Lung (tissue), 17 donors: ENCODE measurements at places on chromosomes 5 and 9. TPM values are rescaled to one million over a fixed set of nuclear protein-coding genes. Genes with fewer than 3 reads are reported as not detected.

DNA sequence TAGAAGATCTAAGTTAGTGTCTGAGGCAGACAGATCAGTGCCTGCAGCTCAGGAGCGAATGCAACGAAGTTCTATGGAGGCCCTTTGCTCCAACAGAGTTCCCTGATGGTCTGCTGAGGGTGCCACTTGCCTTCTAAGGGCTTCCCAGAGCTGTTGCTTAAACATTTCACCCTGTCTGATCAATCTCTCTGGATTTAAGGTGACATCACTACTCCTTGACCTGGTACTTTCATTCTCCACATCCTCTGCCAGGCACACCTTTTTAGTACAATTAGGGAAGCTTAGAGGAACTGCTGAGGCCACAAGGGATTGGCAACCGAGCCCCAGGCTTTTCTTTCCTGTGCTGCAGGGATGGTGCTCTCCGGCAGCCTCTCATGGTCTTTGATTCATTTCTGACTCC, 94.2 kb upstream of the IFNK start:
- no peak for DNase-seq

Gene RGMB
- 21.2 TPM for total RNA-seq

DNA sequence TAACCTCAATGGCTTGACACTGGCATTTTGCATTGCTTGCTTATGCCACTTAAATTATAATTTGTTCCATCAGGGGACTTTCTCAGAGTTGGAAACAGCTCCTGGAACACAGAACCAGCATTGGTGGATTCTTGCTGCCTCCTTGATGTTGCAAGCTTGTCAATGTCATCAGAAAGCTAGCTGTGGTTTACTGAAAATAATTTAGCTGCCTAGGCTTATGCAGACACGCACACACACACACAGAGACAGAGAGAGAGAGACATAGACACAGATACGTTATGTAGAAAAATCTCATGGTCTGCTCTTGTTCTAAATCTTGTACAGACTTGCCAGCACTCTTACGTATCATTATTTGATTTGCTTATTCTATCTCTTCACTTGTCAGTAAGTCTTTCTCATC, 78.0 kb downstream of the HMHB1 start:
- DNase-seq, result no peak

Gene TAF11L5
- total RNA-seq, result not detected

DNA sequence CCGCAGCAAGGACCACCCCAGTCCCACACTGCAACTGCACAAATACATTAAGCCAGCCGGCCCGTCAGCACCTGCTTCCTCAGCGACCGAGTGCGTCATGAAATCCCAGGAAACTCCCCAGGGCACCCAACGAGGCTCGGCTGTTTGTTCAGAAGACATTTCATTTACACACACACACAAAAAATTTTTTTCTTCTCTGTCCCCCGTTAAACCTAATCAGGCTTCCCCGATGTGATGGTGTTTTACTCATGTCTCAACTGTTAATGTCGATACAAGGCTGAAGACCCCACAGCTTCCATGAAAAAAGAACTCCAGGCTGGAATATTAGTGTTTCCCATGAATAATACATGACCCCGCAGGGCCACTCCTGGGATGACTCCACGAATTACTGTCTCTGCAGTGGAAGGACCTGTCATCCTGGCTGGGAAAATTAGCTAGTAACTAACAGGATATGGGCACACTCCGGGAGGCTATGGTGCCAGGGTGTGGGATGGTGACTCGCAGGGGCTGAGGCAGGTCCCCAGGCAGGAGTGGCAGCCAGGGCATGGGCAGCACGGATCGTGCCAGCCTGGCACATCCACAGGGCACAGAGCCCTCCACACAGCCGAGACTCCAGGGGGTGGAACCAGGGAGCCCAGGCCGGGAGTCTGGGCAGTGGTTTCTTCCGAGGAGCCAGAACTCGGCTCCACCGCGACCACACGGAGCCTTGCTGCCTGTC, 102.4 kb downstream of the VAV2 start:
- DNase-seq, result no peak

DNA sequence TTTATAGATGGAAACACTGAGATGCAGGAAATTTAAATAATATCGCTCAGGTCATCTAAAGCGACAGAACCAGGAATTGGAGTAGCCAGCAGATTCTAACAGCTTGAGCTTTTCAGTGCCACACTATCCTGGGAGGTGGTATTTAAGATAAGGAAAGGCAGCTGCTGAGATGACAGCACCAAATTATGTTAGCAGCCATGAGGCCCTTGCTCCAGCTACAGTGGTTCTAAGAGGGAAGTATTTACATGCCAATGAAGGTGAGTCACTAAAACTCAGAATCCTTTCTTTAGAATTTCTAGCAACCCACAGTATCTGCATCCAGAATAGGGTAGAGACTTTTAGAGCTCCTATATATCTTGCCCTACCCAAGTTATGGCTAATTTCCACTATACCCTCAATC, 127.0 kb upstream of the VLDLR start:
- peak; percentile 88 for DNase-seq

DNA sequence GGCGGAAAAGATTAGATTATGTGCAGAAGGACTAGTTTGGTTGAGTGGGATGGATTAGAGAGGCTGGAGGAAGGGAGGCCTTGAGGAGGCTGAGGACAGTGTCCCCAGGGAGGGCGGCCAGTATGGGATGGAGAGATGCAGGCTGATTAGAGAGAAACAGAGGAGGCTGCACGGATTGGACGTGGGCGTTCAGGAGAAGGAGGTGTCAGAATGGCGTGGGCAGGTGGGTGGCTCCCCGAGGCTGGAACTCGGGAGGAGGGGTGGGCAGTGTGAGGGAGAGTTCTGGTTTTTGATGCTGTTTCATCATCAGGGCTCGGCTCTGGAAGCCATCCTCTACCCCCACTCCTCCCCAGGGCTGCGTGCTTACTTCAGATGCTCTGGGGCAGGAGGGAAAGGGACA, 13.0 kb downstream of the CDHR2 start:
- no peak for DNase-seq

- peak; percentile 98 for DNase-seq
Observed at GRCh38 chr9:129334105-129334935, 156.3 kb upstream of the IER5L start.

GRCh38 chr5:176780176-176781053, 29.9 kb upstream of the UNC5A start:
- peak; percentile 4 for DNase-seq

- DNase-seq, result no peak
Observed at GRCh38 chr5:52738095-52738506, 49.6 kb upstream of the ITGA1 start.

Gene ANKRD18A
- 6.7 TPM for total RNA-seq

GRCh38 chr5:179367491-179367890, 22.2 kb upstream of the ADAMTS2 start:
- DNase-seq, result no peak

- no peak for DNase-seq
Observed at GRCh38 chr9:121169094-121169601, 32.5 kb downstream of the RAB14 start.

Gene POLR3G
- 1.3 TPM for total RNA-seq

Gene FOXE1
- total RNA-seq, result 0.06 TPM

- DNase-seq, result peak; percentile 79
Observed at GRCh38 chr9:108271646-108272348, 584.0 kb downstream of the ACTL7B start.

DNA sequence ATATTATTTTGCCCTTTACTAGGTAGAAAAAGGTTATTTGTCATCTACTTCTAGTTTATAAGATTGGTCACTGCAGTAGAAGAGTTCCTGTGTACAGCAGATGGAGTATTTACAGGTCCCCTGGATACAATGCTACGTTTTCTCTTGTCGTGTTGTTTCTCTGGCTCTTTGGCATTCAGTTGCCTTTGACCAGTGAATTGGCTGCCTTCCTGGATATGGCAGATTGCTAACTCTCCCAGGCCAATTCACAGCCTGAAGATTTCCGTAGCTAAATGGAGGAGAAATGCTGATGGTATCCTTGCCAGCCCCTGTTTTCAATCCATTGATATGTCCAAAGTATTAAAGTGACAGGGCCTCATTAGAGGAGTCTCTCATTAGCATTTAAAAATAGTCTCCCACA, 32.5 kb upstream of the GNAQ start:
- no peak for DNase-seq

DNA sequence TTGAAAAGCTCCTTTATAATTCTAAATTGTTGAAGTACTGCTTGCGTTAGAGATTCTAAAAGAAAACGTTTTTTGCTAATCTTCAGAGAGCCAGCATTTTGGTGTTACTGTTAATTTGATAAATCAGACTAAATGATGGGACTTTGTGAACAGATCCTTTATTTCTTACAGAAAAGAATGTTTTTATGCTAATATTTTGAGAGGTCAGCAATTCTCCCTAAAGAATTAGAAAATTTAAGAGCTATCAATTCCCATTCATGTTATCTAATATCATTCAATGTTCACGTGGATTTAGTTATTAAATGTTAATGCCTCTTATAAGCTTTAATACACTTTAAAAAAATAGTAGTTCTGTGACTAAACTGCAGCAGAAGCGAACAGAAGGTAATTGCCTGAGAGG, 2.4 kb downstream of the AGGF1 start:
- no peak for DNase-seq

- DNase-seq, result peak; percentile 52
Observed at GRCh38 chr9:38061326-38061977, 7.6 kb downstream of the SHB start.

DNA sequence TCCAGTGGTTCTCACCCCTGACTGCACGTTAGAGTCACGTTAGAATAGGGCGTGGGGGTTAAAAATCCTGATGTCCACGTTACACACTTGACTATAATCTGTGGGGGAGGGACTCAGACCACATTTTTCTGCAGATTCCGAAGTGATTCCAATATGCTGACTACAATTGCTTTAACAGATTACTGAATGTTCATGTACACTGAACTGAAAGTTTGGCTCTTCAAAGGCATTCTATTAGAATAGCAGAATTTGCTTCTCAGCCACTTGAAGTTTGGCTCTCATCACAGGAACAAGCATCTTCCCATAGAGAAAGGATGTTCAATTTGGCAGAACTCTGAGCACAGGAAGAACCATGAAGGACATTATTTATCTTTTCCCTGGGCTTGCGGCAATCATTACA, 84.5 kb downstream of the HAPLN1 start:
- DNase-seq, result no peak

Gene REXO4
- 20.3 TPM for total RNA-seq

- peak; percentile 7 for DNase-seq
Observed at GRCh38 chr9:101119206-101119819, 90.8 kb downstream of the PLPPR1 start.

DNA sequence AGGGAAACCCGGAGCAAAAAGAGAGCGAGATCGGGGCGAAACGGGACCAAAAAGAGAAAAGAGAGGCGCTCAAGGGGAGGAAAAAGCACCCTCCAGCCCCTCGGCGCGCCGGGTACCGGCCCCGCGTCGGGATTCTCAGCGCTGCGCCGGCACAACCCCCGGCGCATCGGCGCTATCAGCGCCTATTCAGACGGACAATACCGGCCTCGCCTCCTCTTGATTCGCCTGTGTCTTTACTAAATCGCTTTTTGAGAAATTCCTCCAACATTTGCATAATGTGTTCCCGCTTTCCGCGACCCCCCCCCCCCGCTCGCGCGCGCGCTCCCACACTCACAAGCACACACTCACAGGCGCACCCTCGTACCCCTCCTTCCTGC, 578 bp downstream of the LHX6 start:
- no peak for DNase-seq

GRCh38 chr9:78574354-78575045, 277.6 kb downstream of the PSAT1 start:
- DNase-seq, result no peak

DNA sequence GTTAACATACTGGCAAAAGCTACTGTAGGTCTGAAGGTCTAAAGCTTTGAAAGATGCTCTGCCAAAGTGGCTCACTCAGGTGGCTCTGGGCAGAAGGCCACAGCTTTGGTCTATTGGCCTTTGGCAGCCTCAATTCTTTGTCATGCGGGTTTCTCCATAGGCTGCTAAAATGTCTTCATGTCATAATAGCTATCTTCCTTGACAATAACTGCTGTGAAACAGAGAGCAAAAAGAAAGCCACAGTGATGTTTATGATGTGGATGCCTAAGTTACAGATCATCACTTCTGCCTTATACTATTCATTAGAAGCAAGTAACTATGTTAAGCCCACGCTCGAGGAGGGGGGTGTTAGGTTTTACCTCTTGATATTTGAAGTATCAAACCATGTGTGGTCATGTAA, 906.1 kb upstream of the CDH9 start:
- DNase-seq, result no peak

GRCh38 chr9:31136524-31136923, 1247.9 kb upstream of the ACO1 start:
- DNase-seq, result no peak

DNA sequence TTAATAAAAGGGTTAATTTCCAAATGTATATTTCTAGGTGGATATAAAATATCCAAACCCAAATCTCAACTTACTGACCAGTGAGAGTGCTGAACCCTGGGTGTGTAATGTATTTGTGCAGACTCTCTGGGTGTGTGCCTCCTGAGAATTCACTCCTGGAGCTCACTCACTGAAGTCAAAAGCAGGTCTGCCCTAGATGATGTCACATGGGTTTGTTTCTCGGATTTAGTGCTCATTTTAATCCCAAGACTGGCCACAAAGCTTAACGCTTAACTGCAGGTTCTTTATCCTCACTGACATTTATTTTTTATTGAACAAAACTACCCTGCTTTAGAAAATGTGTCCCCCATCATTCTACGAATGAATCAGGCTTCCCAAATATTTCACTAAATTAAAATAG, 179.4 kb downstream of the PPP2R2B start:
- DNase-seq, result no peak

Gene GRM6
- not detected for total RNA-seq

Gene HMGCR
- total RNA-seq, result 177 TPM

- no peak for DNase-seq
Observed at GRCh38 chr9:33273266-33273971, 8.6 kb downstream of the CHMP5 start.

- no peak for DNase-seq
Observed at GRCh38 chr5:115939059-115939458, 23.2 kb upstream of the LVRN start.

DNA sequence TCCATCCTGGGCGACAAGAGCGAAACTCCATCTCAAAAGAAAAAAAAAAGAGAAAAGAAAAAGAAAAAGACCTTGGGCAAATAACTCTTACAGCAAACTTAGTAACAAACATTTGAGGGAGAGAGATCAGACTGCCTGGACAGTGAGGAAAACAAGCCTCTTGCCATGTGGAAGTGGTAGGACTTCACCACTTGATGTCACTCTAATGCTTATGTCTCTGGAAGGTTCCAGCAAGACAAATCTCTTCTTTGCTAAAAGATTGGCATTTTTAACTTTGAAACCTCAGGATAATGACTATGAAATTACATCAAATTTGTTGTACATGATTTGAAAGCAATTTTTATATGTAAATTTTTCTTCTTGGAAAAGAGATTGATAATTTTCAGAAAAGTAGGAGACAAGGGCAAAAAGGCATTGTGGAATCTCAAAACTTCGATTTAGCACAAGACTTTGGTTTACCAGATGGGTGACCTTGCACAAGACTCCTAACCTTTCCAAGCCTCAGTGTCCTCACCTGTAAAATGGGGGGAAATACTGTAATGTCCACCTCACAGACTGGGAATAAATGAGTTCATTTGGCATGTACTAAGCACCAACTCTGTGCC, 5.4 kb downstream of the ACTL7B start:
- DNase-seq, result no peak

Gene MAMDC2
- total RNA-seq, result 28.6 TPM

Gene PCDHA5
- 0.46 TPM for total RNA-seq
